Right lobe of liver (tissue), 6 donors: ENCODE measurements at places on chromosomes 2 and 18. TPM values are rescaled to one million over a fixed set of nuclear protein-coding genes. Genes with fewer than 3 reads are reported as not detected.

DNA sequence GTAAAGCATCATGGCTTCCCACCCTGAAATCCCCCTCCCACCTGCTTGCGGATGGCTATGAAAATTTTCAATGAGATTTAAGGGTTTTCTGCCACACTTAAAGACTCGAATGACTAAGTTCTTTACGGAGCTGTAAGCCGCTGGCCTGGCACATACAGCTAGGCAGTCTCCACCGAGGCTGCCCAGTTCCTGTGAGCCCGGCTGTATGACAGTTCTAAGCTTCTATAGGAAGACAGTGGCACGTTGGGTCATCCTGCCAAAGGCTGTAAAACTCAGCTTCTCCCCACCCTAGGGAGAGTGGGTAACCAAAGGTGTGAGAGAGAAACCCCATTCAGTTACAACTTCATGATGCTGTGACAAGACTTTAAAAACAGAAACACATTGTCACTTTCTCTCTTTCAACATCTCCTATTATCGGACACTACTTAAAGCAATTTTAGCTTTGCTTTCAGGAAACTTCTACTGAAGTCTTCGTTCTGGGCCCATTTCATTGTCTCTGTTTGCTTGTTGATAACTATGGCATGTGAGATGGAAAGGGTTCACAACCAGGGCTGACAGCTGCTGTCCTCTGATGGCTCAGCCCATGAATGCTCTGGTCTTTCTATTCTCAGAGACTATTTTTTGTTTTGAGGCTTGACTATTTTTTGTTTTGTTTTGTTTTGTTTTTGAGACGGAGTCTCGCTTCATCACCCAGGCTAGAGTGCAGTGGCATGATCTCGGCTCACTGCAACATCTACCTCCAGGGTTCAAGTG, 7.1 kb downstream of the CASP8 start:
- no peak for DNase-seq

Gene CERKL
- total RNA-seq, result not detected

Gene TSPYL6
- not detected for total RNA-seq

DNA sequence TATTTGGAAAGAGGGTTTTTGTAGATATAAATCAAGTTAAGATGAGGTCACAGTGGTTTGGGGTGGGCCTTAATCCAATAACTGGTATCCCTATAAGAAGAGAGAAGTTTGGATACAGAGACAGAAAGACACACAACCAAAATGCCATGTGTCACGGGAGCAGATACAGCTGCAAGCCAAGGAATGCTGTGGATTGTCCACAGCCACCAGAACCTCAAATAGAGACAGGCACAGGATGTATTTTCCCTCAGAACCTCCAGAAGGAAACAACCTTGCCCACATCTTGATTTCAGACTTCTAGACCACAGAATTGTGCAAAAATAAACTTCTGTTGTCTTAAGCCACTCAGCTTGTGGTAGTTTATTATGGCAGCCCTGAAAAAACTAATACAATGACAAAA, 105.5 kb downstream of the GCA start:
- no peak for DNase-seq

DNA sequence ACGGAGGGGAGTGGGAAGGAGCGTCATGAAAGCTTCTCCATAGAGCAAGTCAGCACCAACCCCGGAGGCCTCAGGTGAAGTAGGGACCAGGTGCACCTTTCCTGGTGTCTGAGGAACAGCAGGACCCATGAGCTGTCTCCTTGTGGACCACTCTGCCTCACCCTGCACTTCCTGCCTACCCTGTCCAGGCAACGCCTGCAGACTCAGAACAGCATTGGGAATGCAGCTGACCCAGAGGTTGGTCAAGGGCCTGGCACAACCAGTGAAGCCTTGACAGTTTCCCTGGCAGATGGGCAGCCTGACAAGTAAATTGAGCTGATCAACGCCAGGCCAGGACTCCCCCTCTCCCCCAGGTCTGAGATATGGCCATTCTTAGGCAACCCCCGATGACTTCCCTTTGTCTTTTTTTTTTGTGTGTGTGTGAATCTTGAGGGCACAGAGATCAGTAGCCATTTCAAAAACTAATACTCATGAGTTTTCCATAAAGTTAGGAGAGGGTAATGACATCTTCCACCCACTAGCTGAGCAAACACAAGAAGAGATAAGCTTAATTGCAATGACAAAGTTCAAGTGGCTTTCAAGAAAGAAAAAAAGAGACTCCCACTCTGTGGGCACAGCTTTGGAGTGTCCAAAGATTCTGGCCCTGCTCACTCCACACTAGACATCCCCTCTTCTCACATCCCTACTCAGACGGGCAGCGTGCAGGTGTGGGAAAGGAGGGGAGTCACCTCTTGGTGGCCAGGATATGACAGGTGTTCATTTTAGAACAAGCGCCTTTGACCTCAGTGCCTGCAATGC, 3.5 kb upstream of the FABP1 start:
- peak; percentile 40 for DNase-seq

GRCh38 chr2:134461511-134461910, 207.6 kb downstream of the MGAT5 start:
- DNase-seq, result no peak

DNA sequence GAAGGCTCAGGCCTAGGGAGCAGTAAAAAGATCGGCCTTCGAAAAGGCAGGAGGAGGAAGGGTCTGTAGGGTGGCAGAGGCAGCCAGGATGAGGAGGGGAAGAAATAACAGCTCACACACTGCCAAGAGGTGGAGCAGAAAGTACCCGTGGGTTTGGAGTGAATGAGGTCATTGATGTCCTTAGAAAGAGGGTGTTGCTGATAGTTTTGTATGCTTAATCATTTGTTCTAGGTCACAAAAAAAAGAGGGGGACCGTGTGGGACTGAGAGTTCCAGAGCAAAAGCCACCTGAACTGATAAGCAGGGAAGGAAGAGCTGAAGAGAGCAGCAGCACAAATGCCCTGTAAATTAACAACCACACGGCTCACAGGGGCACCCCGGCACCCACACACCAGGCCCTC, 140.4 kb downstream of the FAM161A start:
- DNase-seq, result no peak

DNA sequence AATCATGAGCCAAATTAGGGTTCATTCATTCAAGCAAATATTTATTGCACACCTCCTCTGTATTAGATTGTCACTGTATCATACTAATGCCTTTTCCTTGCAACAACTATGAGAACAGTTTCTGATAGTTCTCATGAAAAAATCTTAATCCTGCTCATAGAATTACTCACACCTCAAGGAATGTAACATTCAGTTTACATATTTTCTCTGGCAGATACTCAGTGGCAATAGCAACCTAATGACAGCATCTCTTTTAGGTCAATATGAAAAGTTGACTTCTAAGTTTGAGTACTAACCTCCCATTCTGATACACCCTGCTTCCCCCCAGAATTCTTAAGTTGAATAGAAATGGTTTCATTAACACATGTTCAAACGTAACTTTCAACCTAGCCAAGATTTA, 132.0 kb downstream of the VWC2L start:
- no peak for DNase-seq

DNA sequence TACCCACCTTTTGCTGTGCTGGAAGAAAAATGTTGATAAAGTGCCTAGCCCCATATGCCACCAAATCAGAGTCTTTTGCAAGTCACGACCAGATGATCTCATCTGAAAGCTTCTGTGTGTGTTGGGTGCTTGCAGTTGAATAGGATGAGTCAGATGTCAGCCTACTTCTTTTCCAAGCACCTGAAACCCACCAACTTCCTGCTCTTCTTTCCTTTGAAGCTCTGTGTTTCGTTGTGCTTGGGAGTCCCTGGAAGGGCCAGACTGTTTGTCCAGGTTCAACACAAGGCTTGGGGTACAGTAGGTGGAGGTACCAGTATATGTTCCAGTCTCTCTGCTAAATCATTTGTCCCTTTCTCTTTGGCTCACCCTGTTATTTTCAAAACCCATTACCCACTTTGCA, 36.8 kb upstream of the LCLAT1 start:
- DNase-seq, result no peak

DNA sequence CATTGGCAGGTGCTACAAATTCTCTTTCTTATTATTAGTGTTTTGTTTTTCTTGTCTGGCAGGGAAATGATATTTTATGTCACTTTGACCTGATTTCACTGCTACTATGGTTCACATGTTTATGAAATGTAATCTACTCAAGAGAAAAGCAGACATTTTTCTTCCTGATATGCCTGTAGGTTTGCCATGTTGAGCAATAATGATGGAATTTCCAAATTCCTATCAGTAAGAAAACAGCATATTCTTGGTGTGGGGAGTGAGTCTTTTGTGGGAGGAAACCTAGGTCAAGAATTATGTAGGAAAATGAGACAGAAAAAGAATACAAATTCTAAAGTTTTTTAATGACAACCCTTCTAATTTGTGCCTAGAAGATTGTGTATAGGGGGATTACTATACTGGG, 356.4 kb downstream of the SLC4A3 start:
- no peak for DNase-seq

Gene KCNG3
- not detected for total RNA-seq

- no peak for DNase-seq
These were observed 1210.4 kb upstream of the ACVR2A start for GRCh38 chr2:146634230-146635097.

DNA sequence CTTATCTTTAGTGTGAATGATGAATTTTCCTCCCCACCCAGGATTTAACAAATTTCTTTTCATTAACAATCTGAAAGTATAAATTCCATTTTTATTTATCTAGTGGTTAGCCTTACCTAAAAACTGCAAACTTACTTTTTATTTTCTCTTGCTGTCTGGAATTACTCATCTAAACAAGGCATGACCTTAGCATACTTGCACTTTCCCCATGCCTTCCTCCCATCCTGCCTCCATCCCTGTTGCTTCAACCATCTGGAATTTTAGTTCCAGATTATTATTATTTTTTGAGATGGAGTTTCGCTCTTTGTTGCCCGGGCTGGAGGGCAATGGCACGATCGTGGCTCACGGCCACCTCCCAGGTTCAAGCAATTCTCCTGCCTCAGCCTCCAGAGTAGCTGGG, 35.6 kb downstream of the GDF7 start:
- DNase-seq, result no peak

Gene MAP2
- 2.0 TPM for total RNA-seq

Gene DPP10
- total RNA-seq, result 0.18 TPM

- no peak for DNase-seq
These were observed 15.0 kb downstream of the GLI2 start for GRCh38 chr2:120750488-120751210.

- no peak for DNase-seq
These were observed 1554.8 kb upstream of the TMEFF2 start for GRCh38 chr2:193749485-193749884.

Gene GYPC
- total RNA-seq, result 17.2 TPM

DNA sequence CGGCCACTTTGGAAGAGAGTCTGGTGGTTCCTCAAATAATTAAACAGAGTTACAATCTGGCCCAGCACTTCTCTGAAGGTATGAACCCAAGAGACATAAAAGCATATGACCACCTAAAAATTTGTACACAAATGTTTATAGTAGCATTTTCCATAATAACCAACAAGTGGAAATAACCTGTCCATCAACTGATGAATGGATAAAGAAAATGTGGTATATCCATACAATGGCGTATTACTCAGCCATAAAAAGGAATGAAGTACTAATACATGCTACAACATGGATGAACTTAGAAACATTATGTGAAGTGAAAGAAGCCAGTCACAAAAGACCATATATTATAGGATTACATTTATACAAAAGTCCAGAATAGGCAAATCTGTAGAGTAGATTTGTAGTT, 76.0 kb upstream of the RGPD5 start:
- DNase-seq, result no peak

- DNase-seq, result no peak
These were observed 995 bp upstream of the RTN4 start for GRCh38 chr2:55051026-55051866.

Gene AKAIN1
- not detected for total RNA-seq

DNA sequence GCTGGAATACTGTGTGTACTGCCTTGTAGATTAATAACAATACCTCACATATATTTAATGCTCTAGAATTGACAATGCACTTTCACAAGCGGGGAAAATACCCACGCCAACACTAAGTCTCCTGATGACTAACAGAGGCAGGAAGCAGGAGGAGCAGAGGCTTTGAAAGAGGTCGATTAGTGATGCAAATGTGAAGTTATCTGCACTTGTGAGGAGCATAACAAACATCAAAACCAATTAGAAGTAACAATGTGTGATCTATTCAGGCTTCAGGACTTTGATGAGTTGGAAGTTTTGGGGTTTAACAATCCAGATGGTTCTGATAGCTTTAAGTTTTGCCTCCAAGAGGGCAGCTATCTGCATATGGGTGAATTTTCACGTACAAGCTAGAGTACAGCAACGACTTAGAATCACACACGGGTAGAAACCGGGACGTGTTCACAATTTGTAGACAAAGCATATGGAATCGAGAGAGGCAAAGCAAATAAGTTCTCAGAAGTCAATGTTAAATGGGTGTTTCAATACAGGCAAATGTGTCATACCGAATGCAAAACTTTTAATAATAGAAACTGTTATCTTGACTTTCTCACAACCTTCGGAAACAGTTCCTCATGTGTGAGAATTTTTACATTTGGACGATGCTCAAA, 114.5 kb downstream of the METTL8 start:
- DNase-seq, result no peak

GRCh38 chr18:30376515-30376914, 666.0 kb downstream of the DSC3 start:
- DNase-seq, result no peak

DNA sequence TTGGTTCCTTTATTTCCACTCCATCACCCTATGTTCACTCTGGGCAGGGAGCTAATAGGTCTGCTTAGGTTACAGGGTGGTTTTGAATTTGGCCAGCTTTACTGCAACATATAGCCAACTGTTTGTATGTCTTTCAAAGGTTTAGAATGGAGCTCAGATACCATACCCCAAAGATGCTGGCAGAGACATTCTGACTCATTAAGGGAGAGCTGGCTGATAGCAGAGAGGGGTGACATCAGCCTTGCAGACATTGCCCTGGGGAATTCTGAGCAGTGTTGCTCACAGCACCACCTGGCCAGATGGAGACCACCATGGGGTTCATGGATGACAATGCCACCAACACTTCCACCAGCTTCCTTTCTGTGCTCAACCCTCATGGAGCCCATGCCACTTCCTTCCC, 2.1 kb downstream of the PROKR1 start:
- no peak for DNase-seq

DNA sequence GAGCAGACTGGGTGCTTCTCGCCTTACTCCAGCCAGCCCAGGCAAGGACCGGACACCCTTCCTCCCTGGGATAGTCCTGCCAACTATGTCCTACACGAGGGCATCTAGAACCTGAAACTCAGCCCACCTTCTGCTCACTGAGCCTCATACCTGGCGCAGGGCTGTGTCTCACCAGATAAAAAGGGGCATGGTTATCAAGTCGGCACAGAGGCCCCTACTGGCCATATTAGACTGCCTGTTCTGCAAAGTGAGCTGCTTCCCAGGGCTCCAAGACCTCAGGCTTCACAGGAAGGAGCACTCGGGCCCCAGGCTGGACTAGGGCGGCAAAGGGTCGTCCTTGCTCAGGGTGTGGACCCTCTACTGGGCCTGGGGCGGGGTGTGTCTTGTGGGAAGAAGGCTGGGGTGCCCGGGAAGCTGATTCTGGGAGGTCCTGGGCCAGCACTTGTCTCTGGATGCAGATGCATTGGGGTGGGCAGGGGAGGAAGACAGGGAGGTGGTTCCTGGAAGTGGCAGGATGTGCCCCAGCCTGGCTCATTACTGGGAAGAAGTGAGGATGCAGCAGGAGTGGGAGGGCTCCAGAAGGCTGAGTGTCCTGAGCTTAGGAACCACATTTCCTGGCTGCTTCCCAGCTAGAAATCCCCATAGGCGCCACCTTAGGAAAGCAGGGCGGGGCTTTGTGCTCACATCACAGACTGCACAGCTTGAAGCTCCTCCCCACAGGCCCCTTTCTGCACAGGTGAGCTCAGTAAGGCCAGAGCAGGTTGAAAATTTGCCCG, 19.6 kb downstream of the EHD3 start:
- DNase-seq, result no peak

GRCh38 chr2:226977775-226978190, 141.9 kb downstream of the RHBDD1 start:
- DNase-seq, result no peak
